Stimulated activated CD4-positive, alpha-beta T cell treated with anti-CD3 and anti-CD28 coated beads, Interleukin-15, amount 100 ng/mL, for 1 hour (primary cell): ENCODE measurements at places on chromosomes 1 and 21.

DNA sequence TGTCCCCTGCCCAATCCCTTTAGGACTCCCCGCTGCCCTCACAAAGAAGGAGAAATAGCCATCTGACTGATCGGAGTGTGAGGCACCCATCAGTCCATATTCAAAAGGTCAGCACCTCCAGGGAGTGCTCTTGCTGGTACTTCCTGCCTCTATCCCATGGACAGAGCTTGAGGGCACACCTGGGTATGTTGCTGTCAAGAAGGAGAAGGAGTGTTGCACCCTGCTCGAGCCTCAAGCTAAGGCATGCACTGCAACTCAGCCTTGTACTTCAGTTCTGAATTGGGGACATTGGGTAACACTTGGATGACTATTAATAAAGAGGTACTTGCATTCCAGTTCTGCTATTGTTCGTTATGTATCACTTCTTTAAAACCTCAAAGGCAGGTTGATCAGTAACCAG is 190.3 kb upstream of the ZC3H12A start:
- no peak for DNase-seq

DNA sequence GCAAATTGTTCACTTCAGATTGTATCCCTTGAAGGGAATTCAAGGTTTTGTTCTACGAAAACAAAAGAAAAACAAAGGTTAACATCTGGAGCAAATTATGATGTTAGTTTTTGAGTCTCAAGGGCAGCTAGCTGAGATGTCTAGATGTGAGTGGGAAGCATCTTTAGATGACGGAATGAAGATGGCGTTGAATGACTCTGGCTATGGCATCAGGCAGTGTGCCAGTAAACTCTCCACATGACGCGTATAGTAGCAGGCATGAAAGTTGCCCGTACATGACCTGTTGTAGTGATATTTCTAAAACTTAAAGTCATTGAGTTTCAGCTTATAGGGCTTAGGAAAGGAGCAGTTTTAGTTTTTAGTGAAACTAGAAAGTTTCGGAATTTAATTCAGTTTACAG is 12.3 kb upstream of the SDC3 start:
- DNase-seq, result no peak

GRCh38 chr1:214472364-214472763 is 79.0 kb downstream of the PTPN14 start:
- DNase-seq, result no peak

GRCh38 chr1:13643017-13643416 is 57.0 kb upstream of the PRDM2 start:
- DNase-seq, result no peak

DNA sequence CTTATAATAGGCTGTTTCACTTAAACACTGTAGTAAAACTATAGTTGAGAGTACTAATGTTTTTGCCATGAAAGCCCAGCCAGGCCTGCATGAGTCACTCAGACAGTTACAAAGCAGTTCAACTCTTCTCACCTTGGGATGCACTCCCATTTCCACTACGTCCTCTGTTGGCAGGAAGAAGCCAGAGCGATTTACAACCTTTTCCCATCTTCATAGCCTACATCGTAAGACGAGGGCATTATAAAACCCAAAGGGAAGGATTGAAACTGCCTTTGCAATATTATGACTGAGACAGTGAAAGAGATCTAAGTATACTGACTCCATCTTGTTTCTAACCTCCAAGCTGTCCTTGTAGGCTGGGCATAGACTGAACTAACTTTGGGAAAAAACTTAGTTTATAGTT is 71.8 kb upstream of the CSF1 start:
- DNase-seq, result no peak

GRCh38 chr1:24361811-24362210 is 42.7 kb downstream of the GRHL3 start:
- DNase-seq, result no peak

- DNase-seq, result no peak
Measured at GRCh38 chr1:172185211-172185610, 235.3 kb upstream of the C1orf105 start.

DNA sequence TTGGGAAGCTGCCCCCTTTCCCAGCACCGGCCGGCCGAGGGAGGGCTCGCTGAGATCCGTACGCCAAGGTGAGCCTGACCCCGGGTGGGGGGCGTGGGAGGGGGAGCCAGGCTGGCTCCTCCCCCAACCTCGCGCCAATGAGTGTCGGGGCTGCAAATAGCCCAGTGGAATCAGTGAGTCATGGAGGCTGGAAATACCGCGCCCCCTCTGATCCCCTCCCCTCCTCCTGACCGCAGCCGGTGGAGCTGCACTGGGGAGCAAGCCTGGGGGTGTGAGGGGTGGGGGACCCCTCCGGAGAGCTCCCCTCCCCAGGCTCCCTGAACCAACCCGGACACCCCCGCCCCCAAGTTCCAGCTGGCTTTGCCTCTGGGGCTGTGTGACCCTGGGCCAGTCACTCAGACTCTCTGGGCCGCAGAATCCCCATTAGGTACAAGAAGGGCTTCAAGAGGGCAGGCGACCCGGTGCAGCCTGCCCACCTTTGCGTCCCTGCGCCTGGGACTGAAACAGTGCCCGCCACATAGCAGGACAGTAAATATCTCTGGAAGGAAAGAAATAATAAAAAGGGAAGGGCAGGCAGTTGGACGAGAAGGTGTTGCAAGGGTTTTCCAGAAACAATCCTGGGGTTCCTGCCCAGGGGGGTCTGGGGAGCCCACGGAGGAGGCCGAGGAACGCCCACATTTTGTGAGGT is 4.5 kb downstream of the HSPB7 start:
- DNase-seq, result peak; percentile 46

GRCh38 chr1:117565745-117566455 is 39.9 kb upstream of the TENT5C start:
- DNase-seq, result no peak

- no peak for DNase-seq
Measured at GRCh38 chr21:46605767-46606426, 1.0 kb upstream of the S100B start.

- DNase-seq, result peak; percentile 47
Measured at GRCh38 chr1:206766251-206766856, 4.2 kb upstream of the IL19 start.

DNA sequence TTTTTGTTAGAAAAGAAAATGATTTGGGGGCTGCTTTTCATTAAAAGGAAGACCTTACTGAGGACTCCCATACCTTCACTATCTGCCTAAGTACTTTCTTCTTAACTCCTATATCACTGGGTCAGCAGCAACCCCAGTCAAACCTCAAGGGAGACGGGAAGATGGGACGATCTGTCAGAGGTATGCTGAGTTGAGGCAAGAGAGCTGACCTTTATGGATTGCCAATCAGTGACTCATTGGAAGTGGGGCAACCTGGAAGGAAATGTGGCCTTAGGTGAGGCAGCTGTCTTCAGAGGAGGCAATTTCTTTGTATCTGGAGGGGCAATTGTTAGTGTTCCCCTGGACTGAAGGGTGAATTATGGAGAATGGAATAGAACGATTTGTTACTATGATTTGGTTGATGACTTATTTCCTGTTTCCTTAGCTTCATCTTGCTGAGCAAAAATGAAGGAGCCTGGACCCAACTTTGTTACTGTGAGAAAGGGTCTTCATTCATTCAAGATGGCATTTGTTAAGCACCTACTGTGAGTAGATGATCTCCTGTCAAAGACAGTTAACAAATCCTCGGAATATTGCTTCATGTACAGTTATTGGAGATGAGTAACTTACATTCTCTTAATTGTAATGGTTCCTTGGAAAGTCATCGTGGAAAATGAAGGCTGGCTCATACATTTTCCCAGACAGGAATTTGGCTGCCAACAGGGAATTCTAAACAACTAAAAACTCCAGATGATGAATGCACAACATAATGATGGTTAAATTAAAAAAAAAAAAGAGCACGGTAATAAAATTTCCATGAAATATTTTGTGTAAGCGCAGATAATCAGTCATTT is 134.7 kb upstream of the KCNJ15 start:
- DNase-seq, result no peak

DNA sequence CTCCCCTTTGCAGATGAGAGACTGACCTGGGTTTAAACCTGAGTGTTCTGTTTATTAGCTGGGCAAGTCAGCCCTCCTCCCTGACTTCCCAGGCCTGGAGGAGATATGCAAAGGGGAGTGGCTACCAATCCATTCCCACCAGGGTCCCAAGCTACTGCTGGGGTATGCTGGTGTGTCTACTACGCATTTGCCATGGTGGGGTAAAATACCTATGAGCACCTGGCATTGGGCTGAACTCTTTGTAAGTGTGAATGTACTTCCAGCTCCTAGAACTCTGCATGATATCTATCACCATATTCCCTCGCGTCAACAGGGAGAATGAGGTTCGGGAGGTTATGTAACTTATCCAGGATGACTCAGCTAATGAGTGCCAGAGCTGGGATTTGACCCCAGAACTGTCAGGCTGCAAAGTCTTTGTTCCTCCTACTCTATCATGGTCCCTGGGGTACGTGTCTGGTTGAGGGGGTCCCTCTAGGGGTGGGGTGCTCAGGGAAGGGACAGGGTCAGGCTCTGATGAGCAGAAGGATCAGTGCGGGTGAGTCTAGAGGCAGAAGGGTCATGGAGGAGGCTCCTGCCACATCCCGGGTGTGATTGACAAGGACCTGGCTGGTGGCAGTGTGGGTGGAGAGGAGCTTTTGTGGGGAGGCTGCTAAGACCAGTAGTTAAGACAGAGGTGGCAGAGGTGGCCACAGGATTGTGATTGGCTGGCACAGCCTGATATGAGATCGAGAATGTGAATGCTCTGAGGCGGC is 16.7 kb downstream of the AMPD2 start:
- DNase-seq, result no peak

GRCh38 chr1:116956378-116956777 is 45.2 kb upstream of the CD101 start:
- DNase-seq, result no peak

DNA sequence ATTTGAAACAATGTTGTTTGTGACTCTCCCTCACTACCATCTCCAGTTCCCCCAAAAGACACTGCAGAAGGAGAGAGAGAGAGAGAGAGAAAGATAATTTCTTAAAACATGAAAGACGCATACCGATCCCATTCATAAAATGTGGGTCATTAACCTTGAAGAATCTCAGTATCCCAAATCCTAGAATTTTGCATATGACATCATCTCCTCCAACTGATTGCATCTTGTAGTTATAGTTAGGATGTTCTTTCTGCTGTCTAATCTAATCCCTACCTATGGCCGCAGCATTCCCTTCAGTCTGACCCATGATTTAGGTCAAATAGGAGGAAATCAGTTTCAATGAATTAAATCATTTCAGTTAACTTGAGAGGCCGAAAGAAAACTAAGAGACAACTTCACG is 142.4 kb upstream of the ETS2 start:
- no peak for DNase-seq

DNA sequence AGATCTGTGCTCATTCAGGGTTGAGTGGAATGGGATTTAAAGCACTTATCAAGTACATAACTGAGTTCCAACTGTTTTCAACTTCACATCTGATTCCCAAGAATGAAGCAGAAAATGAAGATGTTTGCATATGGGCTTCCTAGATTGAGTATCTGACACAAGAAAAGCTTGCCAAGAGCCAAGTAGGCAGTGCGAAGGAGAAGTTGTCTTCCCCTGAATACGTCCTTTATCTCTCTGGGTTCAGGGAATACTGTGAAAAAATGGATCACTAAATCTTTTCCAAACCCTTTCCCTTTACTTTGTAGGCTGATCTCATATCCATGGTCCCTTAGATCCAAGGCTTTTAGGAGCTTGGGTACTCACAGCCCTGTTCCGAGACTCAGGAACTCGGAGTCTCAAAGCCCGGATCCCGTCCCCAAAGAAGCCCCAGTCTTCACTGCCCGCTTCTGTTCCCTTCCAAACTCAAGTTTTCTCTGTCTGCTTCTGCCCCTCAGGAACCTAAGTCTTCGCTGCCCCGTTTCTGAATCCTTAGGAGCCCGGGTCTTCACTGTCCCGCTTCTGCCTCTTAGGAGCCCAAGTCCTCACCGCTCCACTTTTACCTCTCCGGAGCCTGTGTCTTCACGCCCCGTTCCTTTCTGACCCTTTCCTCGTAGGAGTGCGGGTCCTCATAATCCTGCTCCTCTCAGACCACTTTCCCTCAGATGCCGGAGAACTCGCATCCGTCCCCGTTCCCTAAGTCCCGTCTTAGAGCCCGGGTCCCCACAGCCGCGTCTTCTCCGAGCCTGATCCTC is 616 bp downstream of the TAF12 start:
- DNase-seq, result no peak

DNA sequence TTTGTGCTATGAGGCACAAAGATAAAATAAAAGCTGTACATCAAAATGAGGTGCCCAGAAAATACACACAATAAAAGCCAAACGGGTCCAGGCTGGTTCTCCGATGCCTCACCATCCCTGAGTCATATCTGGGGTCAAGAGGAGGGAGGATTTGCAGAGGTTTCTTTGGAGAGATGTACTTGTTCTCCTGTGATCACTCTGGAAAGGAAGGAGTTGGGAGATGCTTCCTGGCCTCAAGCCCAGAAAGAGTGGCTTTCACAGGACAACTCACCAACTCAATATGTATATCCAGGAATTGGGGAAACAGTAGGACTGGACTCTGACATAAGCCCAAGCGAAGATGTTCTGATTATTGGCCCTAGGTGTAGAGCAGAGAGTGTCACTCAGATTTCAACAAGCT is 51.9 kb downstream of the DIPK1A start:
- DNase-seq, result no peak

GRCh38 chr1:192158181-192158580 is at the start of gene RGS18:
RGS18 (plus strand) TSS chr1:192158462; CDS start chr1:192158638, 176 bp downstream.
- no peak for DNase-seq

DNA sequence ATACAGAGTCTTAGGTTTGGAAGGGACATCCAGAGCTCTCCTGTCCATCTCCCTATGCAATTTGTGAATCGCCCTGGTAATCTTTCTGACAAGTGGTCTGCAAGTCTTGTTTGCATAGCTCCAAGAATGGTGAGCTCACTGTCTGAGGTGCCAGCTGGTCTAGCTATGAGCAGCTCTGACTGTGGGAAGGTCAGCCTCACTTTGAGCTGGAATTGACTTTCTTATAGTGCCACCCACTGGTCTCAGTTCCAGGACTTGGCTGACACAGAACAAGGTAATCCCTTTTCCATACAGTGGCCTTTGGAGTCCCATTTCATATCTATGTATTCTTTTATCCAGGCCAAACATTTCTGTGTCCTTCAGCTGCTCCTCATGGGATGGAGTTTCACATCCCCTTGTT is 95.6 kb upstream of the C8B start:
- no peak for DNase-seq

DNA sequence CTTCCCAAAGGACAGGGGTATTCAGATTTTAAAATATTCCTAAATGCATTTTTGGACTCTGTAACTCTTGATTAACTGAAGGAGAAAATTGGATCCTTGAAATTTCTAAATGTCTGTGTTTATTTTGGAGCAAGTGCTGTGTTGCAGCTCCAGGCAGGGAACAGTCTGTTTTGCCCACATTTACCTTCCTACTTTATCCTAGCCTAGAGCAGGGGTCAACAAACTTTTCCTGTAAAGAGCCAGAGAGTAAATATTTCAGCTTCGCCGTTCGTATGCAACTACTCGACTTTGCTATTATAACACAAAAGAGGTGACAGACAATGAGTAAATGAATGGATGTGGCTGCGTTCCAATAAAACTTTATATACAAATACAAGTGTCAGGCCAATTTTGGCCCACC is 402.2 kb downstream of the GPATCH2 start:
- DNase-seq, result no peak

DNA sequence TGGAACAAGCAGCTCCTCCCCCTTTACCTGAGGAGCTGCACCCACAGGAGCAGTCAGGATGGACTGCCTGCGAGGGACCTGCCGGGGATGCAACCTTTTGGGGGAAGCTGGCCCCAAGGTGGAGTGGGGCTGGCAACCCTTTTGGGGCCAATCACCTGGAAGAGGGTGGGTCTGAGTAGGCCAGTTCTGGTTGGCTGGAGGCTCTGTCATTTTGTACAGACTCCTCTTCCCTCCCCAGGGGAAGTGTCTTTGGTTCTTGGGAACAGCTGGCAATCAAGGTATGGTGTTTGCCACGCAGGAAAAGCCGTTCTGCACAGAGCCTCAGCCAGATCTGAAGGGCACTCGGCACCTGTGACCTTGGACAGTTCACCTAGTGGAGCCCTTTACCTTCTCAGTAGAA is 280 bp upstream of the A3GALT2 start:
- DNase-seq, result no peak
